ENCODE measurements at places on chromosomes 1 and 21.

GRCh38 chr1:99691175-99691574, 45.3 kb downstream of the PALMD start:
- no peak for DNase-seq

- no peak for DNase-seq
Observed at GRCh38 chr21:37074546-37074945, 1.5 kb downstream of the TTC3 start.

GRCh38 chr1:21663951-21664805, 5.0 kb downstream of the RAP1GAP start:
- no peak for DNase-seq

DNA sequence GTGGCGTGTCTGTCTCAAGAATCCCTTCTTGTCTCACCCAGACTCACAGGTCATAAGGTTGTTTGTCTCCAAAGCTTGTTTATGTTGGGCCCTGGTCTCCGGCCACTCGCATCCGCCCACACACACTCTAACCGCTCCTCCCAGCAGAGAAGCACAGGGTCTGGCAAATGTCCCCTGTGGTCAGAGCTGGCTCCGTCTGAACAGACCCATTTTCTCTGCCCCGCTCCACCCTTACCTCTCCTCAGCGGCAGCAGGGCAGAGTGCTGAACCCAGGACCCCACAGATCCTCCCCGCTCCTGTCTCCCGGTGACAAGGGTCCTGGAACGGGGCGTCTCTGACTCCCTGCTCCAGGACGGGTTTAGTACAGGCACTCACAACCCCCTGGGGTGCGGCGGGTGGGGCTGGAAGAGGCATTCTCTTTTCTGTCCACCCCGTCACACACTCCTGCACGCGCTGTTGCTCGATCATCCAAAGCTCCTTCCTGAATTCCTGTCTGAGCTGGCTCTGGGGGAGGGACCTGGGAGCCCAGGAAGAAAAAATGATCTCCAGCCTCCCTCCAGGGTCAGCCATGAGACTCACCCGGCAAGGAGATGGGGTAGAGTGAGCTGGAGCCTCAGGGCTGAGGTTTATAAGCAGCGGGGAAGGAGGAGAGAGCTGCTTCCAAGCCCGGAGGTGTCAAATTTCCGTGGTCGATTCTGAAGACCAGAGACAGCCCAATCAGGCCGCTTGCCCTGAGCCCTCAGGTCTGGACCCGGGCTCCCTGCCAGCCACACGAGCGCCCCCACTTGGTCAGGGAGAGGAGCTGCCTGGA, at the start of gene S100A13:
TSS of gene S100A13 (minus strand) at position 602 of the 811 bp plus-strand sequence. CDS start 1,033 bp downstream, outside the sequence.
- DNase-seq: peak; percentile 94
